Sciatic nerve (tissue), 2 donors: ENCODE measurements at places on chromosomes 5 and 9. TPM values are rescaled to one million over a fixed set of nuclear protein-coding genes. Genes with fewer than 3 reads are reported as not detected.

DCAF12 gene
- 54.9 TPM for total RNA-seq

TCF7 gene
- total RNA-seq: 8.5 TPM

IPO11 gene
- 39.9 TPM for total RNA-seq

GRCh38 chr5:172506251-172506650 is 51.9 kb upstream of the SH3PXD2B start:
- peak; percentile 38 for DNase-seq

- peak; percentile 65 for DNase-seq
Measured at GRCh38 chr5:59893429-59894227, at the start of gene PDE4D. PDE4D (minus strand) TSS chr5:59893726.

PCDHB16 gene
- total RNA-seq: 9.5 TPM

GRCh38 chr5:125503946-125504345 is 757.5 kb upstream of the ZNF608 start:
- no peak for DNase-seq

DNA sequence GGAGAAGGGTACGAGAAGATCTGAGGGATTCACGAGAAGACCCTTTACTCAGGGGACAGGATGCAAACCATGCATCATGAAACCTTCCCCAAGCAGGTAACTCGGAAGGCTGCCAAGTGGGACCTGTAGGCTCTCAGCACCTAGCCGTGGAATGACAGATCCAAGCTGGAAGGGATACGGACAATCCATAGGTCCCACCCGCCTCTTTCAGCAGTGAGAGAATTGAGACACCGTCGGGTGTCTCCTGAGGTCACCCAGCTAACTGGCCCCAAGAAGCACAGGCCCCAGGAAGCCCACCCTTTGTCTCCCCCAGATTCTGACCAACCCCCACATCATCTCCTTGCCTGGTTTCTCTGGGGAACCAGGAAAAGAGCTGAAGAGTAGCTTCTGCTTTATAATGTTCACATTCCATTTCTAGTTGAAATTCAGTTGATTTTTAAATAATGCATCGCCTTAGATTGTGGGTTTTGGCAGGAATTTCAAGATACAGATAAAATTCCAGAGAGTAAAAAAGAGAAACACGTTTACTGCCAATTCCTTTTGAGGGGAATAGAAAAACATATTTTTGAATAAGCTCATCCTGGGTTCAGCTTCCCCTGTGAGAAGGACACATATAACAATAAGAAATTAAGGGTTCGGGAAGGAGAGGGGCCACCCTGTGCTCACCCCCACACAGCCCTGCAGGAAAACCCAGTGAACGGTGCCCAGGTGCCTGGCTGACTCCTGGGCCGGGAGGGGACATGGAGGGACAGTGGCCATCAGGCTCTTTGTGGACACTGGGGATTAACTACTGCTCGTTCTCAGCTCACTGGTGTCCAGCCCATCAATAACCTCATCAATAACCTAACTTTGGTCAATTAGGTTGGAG is 51.1 kb downstream of the NSUN2 start:
- no peak for DNase-seq

DNA sequence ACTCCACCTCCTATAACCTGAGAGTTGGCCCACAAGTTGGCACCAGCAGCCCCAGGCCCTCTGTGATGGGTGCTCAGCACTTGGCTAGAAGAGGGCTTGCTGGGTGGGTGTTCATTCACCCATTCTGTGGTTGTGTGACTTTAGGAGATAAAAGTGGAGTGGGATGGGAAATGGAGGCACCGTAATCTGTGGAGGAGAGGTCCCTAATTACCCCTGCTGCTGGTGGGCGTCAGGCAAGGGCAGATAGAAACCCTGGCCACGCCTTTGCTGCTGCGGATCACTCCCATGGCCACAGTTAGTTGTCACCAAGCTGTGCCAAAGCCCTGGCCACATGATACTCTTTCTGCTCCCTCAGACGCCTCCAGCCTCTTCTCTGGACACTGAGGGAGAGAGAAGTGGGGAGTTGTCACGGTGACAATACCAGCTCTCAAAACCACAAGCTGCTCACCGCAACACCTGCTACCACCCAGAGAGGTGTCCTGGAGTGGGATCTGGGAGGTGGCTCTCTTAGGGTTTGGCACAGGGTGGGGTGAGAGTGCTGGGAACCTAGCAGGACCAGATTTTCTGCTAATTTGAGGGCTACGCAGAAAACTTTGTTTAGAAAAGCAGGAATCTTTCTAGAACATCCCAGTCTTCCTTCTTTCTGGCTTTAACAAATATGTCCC is 12.0 kb upstream of the NEUROG1 start:
- DNase-seq: no peak
